Activated T-helper 1 cell treated with anti-CD3 and anti-CD28 coated beads, Interleukin-12 subunit alpha, Interleukin-12 subunit beta, Interleukin-2, Interleukin-4 antibody, amounts not matched to agents 30 ng/mL and 10 ng/mL and 1 ng/mL, durations not matched to agents 14 hours and 24 hours and 36 hours (primary cell): ENCODE measurements at places on chromosomes 12 and 14.

GRCh38 chr12:94714378-94715114, 64.2 kb upstream of the TMCC3 start:
- DNase-seq = no peak

GRCh38 chr12:131152587-131152986, 198.9 kb downstream of the ADGRD1 start:
- no peak for DNase-seq

DNA sequence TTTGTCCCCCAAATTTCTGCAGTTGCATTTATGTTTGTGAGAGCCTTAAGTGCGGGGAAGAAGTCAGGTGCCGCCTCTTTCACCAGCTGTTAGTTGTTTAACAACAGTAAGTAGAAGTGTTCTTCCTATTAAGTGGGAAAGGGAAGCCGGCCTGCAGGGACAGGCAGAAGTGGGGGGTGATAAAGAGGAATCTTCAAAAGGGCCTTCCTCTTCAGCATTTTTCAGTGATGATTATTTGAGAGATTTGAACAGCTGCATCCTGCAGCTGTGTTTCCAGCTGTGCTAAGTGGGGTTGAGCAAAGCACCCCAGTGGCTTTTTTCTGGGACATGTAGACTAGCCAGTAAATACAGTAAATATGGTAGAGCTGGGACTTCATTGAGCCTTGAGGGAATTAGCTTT, 32.1 kb upstream of the SLC38A1 start:
- no peak for DNase-seq

- DNase-seq = no peak
Observed at GRCh38 chr12:49921936-49922335, 18.2 kb upstream of the FAIM2 start.

GRCh38 chr12:105267711-105268110, 31.7 kb upstream of the APPL2 start:
- no peak for DNase-seq

- DNase-seq = no peak
Observed at GRCh38 chr12:68853396-68854077, 45.6 kb downstream of the MDM2 start.

DNA sequence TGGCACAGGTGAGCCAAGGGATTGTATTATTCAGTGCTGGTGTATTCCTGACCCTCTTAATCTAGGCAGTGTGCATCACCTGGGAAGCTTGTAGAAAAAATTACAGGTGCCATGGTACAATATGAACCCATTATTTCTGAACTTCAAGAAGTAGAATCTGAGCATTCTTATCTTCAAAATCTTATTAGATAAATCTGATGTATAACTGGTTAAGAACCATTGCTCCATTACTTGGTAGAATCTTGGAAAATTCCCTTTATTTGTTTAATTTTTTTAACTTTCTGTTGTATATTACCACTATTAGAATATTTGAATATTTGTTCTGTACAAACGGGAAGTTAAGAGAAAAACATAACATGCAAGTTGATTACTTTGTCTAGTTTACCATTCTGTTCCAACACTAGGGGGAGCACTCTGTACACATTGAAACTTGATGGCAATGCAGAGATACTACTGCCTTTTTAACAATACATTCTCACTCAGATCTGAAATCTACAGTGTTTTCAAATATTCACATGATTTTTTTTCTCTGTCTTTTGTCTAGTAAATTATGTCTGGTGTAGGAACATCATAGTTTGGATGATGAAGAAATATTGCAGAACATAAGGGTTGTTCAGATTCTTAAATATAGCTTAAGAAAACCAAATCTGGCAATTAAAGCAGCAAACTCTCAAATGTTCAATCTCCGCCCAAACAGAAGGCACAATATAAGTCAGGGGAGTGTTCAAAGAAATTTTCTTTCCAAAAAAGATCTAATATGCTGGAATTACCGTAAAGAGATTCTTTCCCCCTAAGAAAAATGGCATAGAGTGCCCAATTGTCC, 196.6 kb downstream of the PCNX1 start:
- peak; percentile 12 for DNase-seq

DNA sequence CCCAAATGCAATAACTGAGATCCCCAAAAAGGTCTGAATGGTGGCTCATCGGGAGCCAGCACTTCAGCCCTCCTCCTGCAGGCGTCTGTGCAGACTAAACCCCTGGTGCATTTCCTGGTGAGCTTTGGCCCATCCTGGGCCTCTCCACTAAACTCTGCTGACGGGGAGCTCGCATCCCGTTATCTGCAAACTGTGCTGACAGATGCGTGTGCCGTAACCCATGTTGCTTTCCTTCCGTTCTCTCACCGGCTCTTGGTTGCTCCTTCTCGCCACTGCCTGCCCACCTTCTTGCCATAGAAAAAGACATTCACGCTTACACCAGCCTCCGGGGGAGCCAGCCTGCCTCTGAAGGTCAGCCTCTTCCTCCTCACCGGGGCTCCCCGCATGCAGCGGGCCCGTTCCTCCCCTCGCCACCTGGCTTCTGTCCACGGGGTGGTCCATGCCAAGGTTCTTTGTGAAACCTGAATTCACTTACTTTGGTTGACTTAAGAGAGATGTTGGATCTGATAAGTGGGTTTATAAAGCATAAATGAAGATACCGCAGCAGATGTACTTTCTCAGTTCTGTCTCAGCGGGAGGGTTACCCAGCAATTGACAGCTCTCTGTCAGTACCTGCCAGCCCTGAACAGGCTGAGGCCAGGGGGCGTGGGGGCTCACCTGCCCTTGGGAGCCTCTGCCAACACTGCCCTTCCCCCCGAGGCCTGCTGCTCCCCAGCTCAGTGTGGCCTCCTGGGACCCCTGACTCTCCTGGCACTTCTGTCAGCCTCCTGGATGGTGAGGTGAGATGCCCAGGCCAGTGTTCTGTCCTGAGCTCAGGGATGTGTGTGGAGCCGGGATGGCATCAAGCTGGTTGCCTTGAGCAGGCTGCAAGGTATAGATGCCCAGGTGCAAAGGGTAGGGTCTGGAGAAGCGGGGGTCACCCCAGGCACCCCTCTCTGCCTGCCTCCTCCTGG, 14.2 kb downstream of the ZFYVE21 start:
- no peak for DNase-seq

GRCh38 chr12:57726151-57726883, 12.2 kb downstream of the AGAP2 start:
- no peak for DNase-seq

GRCh38 chr14:88541324-88541723, 13.5 kb downstream of the PTPN21 start:
- DNase-seq = no peak

GRCh38 chr12:110742096-110742717, 484 bp downstream of the PPP1CC start:
- DNase-seq = no peak

DNA sequence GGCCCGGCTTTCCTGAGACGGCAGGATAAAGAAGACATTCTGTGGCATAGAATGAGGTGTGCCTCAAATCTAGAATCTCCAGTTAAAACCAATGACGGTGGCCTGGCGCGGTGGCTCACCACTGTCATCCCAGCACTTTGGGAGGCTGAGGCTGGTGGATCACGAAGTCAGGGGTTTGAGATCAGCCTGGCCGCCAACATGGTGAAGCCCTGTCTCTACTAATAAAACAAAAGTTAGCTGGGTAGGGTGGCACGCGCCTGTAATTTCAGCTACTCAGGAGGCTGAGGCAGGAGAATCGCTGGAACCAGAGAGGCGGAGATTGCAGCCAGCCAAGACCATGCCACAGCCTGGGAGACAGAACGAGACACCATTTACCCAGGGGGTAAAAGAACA, 193.6 kb downstream of the ALG10 start:
- DNase-seq = no peak

- DNase-seq = no peak
Observed at GRCh38 chr12:81683881-81684280, 75.3 kb downstream of the PPFIA2 start.
